ENCODE measurements at places on chromosomes 4 and X.

DNA sequence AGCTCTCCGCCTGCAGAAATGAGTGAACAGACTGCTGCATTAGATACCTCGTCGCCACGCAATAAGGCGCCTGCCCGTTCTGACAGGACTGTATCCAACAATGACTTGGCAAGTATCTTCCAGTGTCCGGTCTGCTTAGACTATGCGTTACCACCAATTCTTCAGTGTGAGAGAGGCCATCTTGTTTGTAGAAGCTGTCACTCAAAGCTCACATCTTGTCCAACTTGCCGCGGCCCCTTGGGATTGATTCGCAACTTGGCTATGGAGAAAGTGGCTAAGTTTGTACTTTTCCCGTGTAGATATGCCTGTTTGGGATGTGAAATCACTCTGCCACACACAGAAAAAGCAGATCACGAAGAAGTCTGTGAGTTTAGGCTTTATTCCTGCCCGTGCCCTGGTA lies 172.0 kb upstream of the MAGEB16 start:
- DNase-seq, result no peak

DNA sequence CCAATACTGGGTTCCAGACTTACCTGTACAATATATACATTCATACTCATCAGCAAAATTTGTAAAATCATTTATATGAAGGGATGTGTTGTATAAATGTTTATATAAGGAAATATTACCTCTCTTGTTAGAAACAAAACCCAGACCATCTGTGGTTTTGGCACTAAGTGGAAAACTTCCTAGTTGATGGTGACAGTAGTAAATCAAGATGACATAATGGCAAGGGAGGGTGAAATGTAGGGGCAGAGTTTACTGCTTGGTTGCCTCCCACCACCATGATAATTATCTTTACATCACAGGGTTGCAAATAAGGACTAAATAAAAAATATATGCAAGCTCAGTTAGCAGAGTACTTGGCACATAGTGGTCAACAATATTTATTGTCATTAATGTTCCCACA lies 365.3 kb upstream of the TEX13C start:
- no peak for DNase-seq

DNA sequence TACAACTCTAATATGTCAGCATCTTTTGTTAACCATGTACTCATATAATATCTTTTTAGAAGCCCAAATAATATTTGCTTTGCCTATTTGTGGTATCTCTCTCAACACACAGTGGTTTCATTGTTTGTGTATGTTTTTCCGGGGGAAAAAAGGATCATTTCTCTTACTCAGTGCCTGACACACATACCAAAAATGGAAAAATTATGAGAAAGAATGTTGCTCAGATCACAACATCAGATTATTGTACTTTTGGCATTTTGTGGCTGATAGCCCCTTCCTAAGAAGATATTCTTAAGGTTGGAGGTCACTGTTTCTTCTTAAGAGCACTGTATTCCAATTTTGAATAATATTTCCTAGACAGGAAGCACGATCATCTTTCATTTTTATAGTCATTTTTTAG lies 93.6 kb downstream of the PDLIM5 start:
- no peak for DNase-seq

DNA sequence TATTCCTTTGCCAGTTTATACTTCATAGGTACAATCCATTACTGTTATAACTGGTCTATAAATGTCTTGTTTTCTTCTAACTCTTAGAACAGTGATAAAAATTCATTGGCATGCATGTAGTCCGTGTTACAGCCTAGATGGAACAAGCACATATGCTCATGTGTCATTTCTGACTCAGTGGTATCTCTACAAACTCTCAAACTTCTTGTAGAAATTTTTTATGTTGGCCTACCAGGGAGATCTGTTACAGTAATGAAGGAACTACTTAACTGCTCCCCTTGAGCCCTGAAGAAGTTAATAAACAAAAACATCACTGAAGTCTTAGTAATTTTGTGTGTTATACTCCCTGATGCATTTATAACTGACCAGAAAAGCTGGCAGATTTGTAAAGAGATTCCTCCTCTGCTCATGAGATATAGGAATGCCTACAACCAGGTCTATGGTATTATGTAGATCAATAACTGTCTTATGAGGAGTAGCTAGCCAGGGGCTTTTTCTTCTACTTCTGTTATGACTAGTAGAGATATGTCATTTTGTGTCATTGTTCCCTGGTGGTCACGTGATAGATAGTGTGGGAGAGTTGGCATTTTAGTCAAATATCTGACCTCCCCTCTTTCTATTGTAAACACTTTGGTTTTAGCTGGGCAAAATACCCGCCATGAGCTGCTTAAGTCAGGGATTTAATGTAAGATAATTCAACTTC lies 53.7 kb upstream of the FAAH2 start:
- no peak for DNase-seq

- DNase-seq, result no peak
Observed at GRCh38 chrX:46770000-46770816, 11.3 kb upstream of the SLC9A7 start.

DNA sequence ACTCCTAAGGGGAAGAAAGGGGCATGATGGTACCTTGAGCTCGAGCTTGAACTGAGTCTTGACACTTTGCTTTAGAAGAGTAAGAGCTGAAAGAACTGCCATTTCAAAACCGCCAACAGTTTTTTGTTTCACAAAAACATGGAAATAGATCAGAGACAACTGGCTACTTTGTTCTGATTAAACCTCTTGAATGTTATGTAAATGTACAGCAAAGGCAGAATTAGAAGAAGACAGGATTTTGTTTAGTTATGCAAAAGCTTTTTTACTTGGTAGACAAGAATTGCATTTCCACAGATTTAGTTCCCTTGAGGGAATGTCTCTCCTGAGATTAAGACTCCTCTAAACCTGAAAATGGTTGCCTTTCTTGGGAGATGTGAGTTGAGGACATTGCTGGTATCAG lies 33.3 kb upstream of the STPG2 start:
- DNase-seq, result no peak

GRCh38 chr4:172660251-172660650 lies 508.4 kb upstream of the GALNT7 start:
- DNase-seq, result no peak

All from activated naive CD8-positive, alpha-beta T cell treated with anti-CD3 and anti-CD28 coated beads, Interleukin-2, amount 50 U/mL, for 24 hours (primary cell).